ENCODE measurements at places on chromosomes 3 and 15.

GRCh38 chr3:190314741-190315140, 7.5 kb downstream of the CLDN1 start:
- no peak for DNase-seq
- no peak overlapping the region for H3K4me3 ChIP-seq
- peaks cover 17% of the 10 kb centered on the region for H3K4me1 ChIP-seq
- H3K36me3 ChIP-seq = peaks cover 20% of the 10 kb centered on the region
- no peak overlapping the region for H3K27ac ChIP-seq

GRCh38 chr3:53226841-53227407, 28.9 kb downstream of the TKT start:
- no peaks in the 10 kb centered on the region for H3K27me3 ChIP-seq
- no peak overlapping the region for H3K27ac ChIP-seq
- no peak overlapping the region for H3K4me3 ChIP-seq
- peaks cover 67% of the 10 kb centered on the region for H3K36me3 ChIP-seq
- DNase-seq = no peak
- H3K4me1 ChIP-seq = no peaks in the 10 kb centered on the region

DNA sequence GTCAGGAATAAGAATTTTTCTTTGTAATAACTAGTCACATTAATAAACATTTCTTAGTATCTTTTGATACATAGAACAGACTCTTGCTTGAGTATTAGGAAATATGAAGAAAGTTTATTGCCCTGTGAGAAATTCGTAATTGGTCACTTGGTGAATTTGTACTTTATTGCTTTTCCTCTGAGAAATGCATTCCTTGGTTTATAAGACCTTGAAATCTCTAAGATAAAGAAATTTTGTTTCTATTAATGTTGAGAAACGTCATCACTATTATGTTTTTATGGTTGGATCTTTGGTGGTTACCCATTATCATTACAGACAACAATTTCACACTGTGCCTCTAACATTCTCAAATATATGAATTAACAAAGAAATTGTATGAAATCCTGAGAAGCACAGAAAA, 652.0 kb upstream of the NECTIN3 start:
- no peaks in the 10 kb centered on the region for H3K36me3 ChIP-seq
- no peak overlapping the region for H3K27ac ChIP-seq
- H3K27me3 ChIP-seq = no peaks in the 10 kb centered on the region
- no peaks in the 10 kb centered on the region for H3K4me1 ChIP-seq
- no peak overlapping the region for H3K4me3 ChIP-seq

DNA sequence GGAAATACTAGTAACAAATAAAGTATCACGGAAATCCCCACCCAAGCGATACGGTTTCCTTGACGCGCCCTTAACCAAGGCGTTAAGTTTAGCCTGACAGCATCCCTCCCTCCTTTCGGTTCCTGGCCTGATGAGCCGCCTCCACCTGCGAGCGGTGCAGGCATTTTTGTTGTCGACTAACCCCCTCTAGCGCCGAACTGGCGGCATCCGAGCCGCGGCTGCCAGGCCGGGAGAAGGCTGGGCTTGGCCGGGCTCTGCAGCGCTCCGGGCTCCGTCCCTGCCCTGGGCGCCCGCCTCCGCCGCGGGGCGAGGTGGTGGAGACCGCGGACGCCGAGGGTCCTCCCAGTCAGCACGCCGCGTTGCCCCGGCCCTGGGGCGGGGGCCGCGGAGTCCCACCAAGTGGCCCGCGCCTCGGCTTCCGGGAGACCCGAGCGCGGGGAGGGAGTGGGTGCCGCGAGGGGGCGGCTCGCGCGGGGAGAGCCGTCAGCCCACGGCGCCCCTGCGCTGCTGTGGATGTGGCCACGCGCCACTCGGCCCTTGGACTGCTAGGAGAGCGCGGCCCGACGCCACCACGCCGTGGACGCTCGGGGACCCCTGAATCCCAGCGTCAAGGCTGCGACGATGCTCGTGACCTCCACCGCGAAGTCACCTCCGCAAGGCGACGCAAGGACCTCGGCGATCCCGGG, 1.1 kb upstream of the EPHA6 start:
- H3K4me1 ChIP-seq = no peaks in the 10 kb centered on the region
- peaks cover 51% of the 10 kb centered on the region for H3K27me3 ChIP-seq
- peak overlapping the region; percentile 80 for H3K4me3 ChIP-seq
- DNase-seq = peak; percentile 96

DNA sequence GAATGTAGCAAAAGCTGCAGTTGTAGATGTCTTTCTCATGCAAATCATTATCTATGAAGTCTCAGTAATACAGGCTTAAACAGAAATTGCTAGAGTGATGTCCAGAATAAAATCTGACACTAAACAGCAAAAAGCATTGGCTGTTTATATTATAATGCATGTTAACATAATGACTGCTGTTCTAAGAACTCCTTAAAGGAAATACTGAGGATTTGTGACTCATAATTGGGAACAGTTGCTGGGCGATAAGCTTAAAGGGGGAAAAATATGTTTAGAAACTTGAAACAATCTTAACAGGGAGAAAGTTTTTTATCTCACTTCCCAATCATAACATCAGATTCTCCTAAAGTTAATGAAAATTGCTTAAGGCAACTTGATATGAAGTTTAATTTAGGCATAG, 17.5 kb downstream of the TIPARP start:
- H3K4me3 ChIP-seq = no peak overlapping the region
- H3K27ac ChIP-seq = no peak overlapping the region
- no peaks in the 10 kb centered on the region for H3K27me3 ChIP-seq

DNA sequence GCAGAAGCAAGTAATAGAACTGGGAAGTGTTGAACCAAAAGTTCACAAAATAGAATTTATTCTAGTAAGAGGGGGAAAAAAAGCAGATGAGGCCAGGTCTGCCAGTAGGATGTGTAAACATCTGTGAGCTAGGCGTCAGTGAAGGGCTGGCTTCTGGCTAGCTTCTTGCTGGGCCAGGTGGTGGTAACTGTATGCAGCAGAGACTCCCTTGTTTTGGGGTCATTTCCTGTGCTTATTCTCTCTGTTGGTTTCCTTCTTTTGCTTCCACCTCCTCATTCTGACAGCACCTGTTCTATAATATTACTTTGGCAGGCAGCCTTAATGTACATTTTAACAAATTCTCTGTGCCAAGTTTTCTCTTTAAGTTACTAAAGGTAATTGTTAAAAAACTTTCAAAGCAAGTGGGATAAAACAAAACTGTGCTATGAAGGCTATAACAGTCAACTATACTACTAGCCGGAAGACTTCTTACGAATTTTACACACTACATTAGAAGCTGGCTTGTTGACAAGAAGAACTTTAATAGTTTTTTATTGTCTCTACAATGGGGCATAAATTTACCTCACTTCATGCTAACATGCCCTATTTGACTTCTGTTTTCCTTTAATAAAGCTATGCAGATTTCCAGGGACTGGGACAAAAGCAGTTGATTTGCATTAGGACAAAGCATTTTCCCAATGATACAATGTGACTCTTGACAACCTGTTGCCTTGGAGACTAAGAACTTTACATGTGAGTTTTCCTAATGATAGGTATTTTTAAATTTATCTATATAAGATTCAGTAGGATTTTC, 318.8 kb upstream of the NAALADL2 start:
- no peaks in the 10 kb centered on the region for H3K36me3 ChIP-seq
- H3K27me3 ChIP-seq = no peaks in the 10 kb centered on the region
- peaks cover 3% of the 10 kb centered on the region for H3K4me1 ChIP-seq
- peak overlapping the region; percentile 34 for H3K27ac ChIP-seq

GRCh38 chr3:190444576-190445145, 5.0 kb downstream of the TMEM207 start:
- no peak for DNase-seq
- H3K36me3 ChIP-seq = no peaks in the 10 kb centered on the region
- H3K4me3 ChIP-seq = no peak overlapping the region
- H3K4me1 ChIP-seq = peaks cover 12% of the 10 kb centered on the region
- H3K27me3 ChIP-seq = no peaks in the 10 kb centered on the region

DNA sequence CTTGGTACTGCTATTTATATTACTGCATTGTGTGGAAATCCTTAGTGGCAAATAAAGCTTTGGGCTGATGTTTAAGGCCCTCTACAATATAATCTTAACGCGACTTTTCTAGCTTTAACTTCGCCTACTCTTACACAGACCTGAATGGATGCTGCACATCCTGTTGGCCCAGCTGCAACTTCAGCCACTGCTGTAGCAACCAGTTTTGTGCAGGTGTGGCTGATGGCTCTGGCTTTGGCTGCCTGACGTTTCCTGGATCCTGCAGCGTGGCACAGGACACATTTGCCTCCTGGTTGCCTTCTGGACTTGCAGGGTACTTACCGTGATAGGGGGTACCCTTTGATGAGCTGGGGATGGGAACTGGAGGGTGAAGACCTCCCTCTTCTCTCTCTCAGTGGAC, 20.2 kb upstream of the ERICH6 start:
- H3K4me1 ChIP-seq = no peaks in the 10 kb centered on the region
- no peaks in the 10 kb centered on the region for H3K36me3 ChIP-seq
- no peak overlapping the region for H3K27ac ChIP-seq
- no peak for DNase-seq

DNA sequence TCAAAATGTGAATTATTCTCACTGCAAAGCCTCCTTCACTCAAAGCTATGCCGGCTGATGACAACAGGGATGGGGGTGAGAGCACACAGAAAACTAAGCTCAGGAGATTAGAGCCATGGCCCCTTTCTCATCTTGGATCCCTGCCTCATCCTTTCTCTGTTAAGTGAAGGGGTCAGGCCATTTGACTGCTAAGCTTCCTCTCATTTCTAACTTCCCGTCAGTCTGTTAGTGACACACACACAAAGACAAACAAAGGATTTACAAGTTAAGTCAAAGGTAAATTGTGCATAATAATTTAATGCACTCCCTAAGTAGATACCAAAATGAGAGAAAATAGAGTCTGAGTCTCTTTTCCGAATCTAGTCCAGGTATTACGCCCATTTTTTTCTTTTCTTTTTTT, 1.2 kb downstream of the SS18L2 start:
- H3K27me3 ChIP-seq = no peaks in the 10 kb centered on the region
- H3K27ac ChIP-seq = no peak overlapping the region
- H3K36me3 ChIP-seq = peaks cover 30% of the 10 kb centered on the region
- H3K4me1 ChIP-seq = peaks cover 14% of the 10 kb centered on the region
- no peak for DNase-seq

DNA sequence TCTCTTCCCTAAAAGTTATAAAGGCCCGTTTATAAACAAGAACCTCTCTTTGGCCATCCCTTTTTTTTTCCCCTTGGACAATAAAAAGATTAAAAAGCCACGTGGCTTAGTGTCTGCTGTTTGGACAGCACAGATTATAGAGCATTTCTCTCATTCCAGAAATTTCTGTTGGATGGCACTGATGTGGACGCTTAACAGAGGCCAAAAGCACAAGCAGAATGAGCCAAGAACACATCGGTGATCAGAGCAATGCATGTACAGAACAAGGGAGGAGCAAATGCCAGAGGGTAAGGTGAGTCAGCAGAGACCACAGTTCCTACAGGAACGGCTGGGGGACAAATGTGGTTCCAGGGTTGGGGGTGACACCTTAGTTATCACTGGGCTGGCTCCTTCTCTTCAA, 30.3 kb upstream of the CTNNB1 start:
- no peak overlapping the region for H3K4me3 ChIP-seq
- no peak overlapping the region for H3K27ac ChIP-seq
- no peaks in the 10 kb centered on the region for H3K27me3 ChIP-seq
- no peaks in the 10 kb centered on the region for H3K4me1 ChIP-seq
- no peak for DNase-seq

DNA sequence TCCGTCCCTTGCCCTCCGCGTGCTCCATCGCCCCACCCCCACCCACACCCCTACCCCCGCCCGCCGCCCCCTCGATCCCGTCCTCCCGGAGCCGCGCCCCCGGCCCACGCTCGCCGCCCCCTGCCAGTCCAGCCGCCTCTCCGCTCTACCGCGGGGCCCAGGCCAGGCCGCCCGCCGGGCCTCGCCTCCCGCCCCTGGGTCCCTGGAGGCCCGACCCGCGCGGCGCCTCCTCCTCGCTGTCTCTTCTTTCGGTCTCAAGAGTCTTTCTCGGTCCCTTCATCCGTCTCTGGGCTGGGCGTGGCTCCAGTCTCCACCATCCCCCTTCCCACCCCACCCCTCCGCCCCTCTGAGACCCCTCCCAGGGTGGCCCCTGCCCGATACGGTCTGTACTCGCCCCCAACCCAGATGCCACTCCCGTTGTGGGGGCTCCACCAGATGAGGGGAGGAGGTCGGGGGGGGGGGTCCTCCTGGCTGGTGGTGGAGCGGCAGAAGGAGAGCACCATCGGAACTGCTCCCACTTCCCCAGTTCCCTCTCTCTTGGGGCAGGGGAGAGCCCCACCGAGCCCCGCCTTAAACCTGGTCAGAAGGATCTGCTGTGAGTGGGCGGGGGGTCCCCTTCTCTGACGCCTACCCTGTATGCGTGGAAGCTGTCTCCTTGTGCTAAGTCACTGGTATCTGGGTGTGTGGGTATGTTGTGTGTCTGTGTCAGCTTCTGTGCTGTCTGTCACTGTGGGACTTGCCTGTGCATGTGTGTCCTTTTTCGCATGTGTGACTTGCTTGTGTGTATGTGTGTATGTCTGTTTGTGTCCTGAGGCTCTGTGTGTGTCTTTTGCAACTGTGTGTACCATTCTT, 1.0 kb downstream of the PRKCD start:
- H3K36me3 ChIP-seq = no peaks in the 10 kb centered on the region
- H3K4me1 ChIP-seq = peaks cover 12% of the 10 kb centered on the region
- no peak overlapping the region for H3K27ac ChIP-seq
- peak; percentile 80 for DNase-seq
- peaks cover 5% of the 10 kb centered on the region for H3K27me3 ChIP-seq

- no peaks in the 10 kb centered on the region for H3K36me3 ChIP-seq
- DNase-seq = no peak
- peaks cover 64% of the 10 kb centered on the region for H3K27me3 ChIP-seq
- H3K27ac ChIP-seq = no peak overlapping the region
- no peak overlapping the region for H3K4me3 ChIP-seq
Measured at GRCh38 chr3:69547461-69547880, 161.6 kb upstream of the FRMD4B start.

Data from endodermal cell (in vitro differentiated cells).